Pancreas (tissue), 10 donors: ENCODE measurements at places on chromosomes 11 and 22. TPM values are rescaled to one million over a fixed set of nuclear protein-coding genes. Genes with fewer than 3 reads are reported as not detected.

The SNX15 gene
- 18.3 TPM for total RNA-seq

The POU2AF2 gene
- total RNA-seq: 1.2 TPM

The OR51I1 gene
- total RNA-seq: not detected

The GGTLC2 gene
- total RNA-seq: not detected

The AQP11 gene
- total RNA-seq: 0.51 TPM

GRCh38 chr11:93526641-93527583, 16.3 kb downstream of the SMCO4 start:
- H3K4me1 ChIP-seq: peaks cover 35% of the 10 kb centered on the region
- H3K27me3 ChIP-seq: no peaks in the 10 kb centered on the region
- H3K4me3 ChIP-seq: no peak overlapping the region
- H3K27ac ChIP-seq: no peak overlapping the region

DNA sequence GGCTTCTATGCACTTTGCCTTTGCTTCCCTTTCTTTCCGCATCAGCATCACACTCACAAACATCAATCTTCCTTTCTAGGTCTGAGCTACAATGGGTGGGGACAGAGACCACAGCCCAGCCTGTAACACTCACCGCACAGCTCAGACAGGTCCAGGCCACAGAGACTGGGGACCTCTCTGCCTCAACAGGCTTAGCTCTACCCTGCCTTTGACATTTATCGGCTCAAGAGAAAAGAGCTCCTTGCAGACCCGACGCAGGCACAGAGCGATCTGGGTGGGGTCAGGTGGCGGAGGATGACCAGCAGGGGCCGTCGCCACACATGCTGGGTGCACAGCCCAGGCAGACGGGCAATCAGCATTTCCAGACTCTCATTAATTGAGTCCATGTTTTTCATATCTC, 837.3 kb downstream of the TBC1D22A start:
- no peaks in the 10 kb centered on the region for H3K4me1 ChIP-seq
- DNase-seq: no peak
- no peak overlapping the region for H3K27ac ChIP-seq
- H3K36me3 ChIP-seq: no peaks in the 10 kb centered on the region
- no peaks in the 10 kb centered on the region for H3K27me3 ChIP-seq
- no peak overlapping the region for H3K4me3 ChIP-seq

DNA sequence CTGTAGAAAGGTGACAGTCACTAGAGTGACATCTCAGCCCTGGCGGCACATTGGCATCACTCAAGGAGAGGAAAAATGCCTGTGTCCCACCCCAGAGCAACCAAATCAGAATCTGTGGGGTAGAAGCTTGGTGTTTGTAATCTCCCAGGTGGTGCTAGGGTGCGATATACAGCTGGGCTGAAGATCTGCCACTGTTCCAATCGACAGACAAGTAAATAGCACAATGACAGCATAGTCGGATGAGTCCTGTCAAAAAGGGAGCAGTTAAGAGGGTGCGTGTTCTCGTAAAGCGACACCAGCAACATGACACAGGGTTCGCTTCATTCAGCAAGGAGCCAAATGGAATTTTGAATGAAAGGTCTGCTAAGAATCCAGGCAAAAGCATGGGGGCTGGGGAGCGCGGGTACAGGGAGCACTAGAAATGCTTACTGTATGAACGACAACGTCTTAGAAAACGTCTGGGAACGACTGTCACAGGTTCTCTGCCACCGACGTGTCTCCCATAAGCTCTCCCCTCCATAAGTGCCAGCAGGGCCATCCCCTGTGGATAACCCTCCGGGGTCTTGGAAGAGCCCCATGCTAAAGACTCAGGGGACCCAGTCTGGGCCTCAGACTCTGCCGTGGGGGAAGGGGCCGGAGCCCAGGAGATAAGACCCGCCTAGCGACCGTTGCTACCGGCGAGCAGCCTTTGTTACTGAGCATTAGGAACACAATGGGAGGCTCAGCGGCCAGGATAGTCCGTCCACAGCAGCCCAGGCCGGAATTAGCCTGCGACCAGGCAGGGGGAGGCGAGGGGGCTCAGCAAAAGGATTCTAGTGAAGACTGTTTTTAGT, 20.8 kb downstream of the ADA2 start:
- H3K27ac ChIP-seq: no peak overlapping the region
- no peaks in the 10 kb centered on the region for H3K36me3 ChIP-seq
- no peak for DNase-seq
- no peaks in the 10 kb centered on the region for H3K27me3 ChIP-seq
- no peak overlapping the region for H3K4me3 ChIP-seq

DNA sequence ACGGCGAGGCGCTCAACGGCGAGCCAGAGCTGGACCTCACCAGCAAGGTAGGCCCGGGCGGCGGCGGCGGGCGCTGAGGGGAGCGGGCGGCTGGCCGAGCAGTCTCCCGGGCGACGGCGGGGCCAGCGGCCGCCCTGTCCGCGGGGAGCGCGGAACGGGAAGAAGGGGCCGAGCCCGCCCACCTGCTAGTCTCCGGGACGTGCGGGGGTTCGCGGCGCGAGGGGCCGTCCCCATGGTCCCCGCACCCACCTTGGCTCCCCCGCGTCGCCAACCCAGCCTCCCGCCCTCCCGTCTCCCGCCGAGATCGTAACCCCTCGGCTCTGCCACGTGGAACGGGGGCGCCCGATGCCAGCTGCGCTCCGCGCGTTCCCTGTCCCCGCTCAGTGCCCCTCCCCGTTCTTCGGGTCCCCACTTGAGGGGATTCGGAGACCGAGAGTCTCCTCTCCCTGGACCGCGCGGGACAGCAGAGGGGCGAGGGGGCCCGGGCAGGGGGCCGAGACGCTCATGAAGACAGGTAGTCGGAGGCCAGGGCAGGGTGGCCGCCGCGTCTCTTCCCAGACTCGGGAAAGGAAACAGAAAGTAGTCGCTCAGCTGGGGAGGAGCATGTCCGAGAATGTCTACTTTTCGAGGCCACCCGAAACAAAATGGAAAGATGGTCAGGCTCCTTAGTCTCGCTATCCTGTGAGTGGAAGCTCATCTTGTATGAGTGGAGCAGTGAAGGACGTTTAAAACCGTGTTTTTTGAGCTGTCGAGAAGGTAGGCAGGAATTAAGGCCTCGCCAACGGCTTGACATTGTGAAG, 557 bp downstream of the GTPBP1 start:
- peak overlapping the region; percentile 89 for H3K27ac ChIP-seq
- no peaks in the 10 kb centered on the region for H3K27me3 ChIP-seq
- H3K4me3 ChIP-seq: peak overlapping the region; percentile 87

DNA sequence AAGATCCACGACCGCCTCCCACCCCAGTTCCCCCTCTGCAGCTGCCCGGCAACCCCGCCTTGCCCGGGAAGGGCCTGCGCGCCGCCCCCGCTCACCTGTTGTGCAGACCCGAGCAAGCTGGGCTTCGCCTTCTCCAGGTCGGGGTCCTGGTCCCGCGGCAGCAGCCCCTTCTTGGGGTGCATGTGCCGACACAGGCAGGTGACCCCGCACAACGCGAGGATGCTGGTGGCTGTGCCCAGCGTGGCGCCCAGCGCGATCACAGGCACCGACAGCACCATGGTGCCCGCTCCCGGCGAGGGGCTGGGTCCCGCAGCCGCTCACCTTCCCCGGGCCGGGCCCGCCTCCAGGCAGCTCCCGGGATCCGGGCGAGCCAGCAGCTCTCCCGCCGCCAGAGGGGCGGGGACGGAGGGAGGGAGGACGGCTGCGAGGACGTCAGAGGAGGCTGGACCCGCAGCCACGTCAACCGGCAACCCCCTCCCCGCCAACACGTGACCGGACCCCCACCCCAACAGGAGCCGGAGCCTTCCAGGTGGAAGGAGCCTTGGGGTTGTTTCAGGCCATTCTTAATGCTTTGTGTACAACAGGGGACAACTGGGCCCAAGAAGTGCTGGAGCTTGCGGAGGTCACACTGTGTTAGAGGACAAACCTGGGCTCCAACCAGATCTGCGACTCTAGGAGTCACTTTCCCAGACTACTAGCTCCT, at the start of gene SYT13:
Gene SYT13 (minus strand): TSS at position 412 of the 703 bp plus-strand sequence. CDS start 134 bp downstream, at position 278.
- no peaks in the 10 kb centered on the region for H3K36me3 ChIP-seq
- DNase-seq: peak; percentile 73
- peak within 1 kb of the TSS; percentile 34 for H3K4me3 ChIP-seq

DNA sequence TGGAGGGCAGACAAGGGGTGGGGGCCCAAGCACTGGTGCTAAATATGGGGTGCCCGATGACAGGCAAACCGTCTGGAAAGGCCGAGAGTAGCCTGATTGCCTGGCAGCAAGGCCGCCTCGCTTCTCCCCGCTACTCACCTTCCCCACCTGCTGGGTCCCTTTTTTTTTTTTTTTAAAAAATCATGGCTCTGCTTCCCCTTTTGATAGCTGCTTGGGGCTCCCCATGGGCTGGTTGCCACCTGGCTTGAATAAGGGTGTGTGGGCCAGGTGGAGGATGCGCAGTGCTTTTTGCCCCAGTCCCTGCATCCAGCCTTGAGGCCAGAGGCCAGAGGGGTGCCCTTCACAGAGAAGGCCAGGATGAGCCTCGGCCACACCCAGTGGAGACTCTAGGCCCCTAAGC, 112.0 kb downstream of the ST3GAL4 start:
- no peak for DNase-seq
- no peaks in the 10 kb centered on the region for H3K36me3 ChIP-seq
- H3K4me1 ChIP-seq: no peaks in the 10 kb centered on the region
- H3K27me3 ChIP-seq: no peaks in the 10 kb centered on the region

DNA sequence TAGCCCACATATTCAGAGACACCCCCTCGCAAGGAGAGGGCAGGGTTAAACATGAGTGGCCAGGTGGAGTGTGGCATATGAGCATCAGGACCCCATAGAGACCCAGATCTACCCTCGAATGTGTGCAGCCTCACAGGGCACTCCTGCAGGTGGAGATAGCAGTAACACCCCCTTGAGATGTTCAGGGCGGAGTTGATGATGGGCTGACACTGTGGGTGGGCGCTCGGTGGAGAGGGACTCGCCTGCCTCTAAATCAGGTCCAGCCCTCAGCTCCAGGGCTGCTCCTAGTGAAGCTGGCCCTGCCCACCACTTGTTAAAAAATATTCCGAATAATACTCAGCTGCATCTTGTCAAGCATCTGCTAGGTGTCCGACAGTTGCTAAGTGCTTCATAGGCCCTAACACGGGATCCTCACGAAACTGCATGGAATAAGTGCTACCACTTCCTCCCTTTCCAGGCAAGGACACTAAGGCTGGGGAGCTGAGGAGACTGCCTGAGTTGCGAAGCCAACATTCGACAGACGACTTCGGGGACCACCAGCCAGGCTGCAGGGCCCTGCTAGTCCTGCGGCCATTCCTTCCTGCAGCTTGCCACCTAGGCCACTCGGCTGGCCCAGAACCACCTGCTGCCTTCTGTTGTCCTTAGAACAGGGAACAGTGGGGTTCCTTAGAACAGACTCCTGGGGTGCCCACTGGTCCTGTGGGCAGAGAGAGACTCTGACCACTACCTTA, 74.0 kb upstream of the WNT11 start:
- no peaks in the 10 kb centered on the region for H3K27me3 ChIP-seq
- no peaks in the 10 kb centered on the region for H3K4me1 ChIP-seq
- H3K36me3 ChIP-seq: no peaks in the 10 kb centered on the region
- H3K4me3 ChIP-seq: no peak overlapping the region

DNA sequence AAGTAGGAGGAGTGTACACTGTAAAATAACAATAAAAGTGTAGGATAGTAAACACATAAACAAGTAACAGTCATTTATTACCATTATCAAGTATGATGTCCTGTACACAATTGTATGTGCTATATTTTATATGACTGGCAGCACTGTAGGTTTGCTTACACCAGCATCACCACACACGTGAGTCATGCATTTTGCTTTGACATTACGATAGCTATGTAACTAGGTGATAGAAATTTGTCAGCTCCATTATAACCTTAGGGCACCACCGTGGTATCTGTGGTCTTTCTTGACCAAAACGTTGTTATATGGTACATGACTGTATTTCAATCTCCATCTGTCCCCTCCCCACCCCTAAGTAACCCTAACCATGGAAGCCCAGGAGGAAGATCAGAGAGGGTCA, 1.1 kb downstream of the DNAL4 start:
- no peaks in the 10 kb centered on the region for H3K27me3 ChIP-seq
- no peak overlapping the region for H3K27ac ChIP-seq
- H3K4me3 ChIP-seq: peak overlapping the region; percentile 80
- no peaks in the 10 kb centered on the region for H3K36me3 ChIP-seq
- H3K4me1 ChIP-seq: peaks cover 21% of the 10 kb centered on the region

DNA sequence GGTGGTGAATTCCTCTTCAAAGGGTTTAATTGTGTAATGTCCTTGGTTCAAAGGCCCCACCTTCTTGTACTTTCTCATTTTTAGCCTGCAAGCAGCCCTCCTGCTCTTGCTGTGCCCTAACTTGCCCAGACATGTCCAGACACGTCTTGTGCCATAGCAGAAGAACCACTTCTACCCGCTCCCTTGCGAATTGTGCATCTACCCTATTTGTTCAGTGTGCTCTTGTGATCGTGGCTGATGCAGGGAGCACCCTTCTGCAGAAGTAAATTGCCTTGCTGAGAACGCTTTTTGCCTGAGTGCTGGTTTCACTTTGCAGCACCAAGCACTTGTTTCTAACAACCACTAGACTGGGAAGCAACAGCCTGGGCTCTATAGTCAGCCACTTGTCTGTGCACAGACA, 249.4 kb downstream of the SBF2 start:
- no peak overlapping the region for H3K27ac ChIP-seq
- no peaks in the 10 kb centered on the region for H3K4me1 ChIP-seq
- H3K36me3 ChIP-seq: no peaks in the 10 kb centered on the region
- no peaks in the 10 kb centered on the region for H3K27me3 ChIP-seq
- no peak overlapping the region for H3K4me3 ChIP-seq
- no peak for DNase-seq

GRCh38 chr11:74418509-74418895, 20.3 kb upstream of the PGM2L1 start:
- H3K4me3 ChIP-seq: no peak overlapping the region
- H3K27me3 ChIP-seq: no peaks in the 10 kb centered on the region
- DNase-seq: no peak
- H3K27ac ChIP-seq: no peak overlapping the region

DNA sequence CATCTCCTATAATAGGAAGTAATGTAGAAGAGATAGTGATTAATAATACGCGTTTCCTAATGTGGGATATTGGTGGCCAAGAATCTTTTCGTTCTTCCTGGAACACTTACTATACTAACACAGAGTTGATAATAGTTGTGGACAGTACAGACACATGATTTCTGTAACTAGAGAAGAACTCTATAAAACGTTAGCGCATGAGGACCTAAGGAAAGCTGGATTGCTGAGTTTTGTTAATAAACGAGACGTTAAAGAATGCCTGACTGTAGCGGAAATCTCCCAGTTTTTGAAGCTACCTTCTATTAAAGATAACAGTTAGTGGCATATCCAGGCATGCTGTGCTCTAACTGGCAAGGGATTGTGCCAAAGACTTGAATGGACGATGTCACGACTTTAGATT, 83.3 kb downstream of the GGT1 start:
- no peaks in the 10 kb centered on the region for H3K27me3 ChIP-seq
- H3K4me3 ChIP-seq: no peak overlapping the region
- no peaks in the 10 kb centered on the region for H3K4me1 ChIP-seq
- no peak overlapping the region for H3K27ac ChIP-seq
- no peaks in the 10 kb centered on the region for H3K36me3 ChIP-seq
- no peak for DNase-seq

DNA sequence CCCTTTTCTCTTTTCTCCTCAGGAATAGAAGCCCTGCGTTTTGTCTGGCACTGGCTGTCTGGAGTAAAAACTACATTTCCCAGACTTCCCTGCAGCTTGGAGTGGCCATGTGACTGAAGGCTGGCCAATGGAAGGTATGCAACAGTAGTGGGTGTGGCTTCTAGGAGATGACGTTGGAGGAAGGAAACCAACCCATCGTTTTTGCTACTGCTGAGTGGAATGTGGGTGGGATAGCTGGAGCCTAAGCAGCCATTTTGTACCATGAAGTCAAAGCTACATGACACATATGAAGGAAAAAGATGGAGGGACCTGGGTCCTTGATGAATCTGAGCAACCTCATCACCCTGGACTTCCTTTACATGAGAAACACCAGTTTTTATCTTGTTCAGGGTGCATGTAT, 19.6 kb downstream of the FGF3 start:
- H3K27me3 ChIP-seq: no peaks in the 10 kb centered on the region
- DNase-seq: no peak
- no peak overlapping the region for H3K27ac ChIP-seq
